WERI-Rb-1 (cell line): ENCODE measurements at places on chromosomes 7 and 10.
A peak's percentile ranks its signal among the peaks of the same experiment; 100 is the strongest.

DNA sequence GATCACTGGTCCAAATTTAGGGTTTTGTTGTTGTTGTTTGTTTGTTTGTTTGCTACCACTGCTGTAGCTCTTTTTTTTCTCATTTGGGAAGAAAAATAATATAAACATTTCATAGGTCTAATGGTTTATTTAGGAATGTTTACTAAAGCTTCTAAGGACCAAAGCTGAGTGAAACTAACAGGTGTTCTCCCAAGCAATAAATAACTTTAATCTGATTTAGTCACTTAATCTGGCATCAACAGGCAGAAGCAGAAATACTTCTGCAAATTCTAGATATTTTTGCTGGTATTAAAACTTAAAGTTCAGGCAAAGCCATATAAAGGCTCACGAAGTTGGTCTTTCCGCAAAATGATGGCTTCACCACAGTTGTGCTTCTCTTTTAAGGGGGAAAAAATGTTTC is 144.5 kb upstream of the YAE1 start:
- DNase-seq: no peak

DNA sequence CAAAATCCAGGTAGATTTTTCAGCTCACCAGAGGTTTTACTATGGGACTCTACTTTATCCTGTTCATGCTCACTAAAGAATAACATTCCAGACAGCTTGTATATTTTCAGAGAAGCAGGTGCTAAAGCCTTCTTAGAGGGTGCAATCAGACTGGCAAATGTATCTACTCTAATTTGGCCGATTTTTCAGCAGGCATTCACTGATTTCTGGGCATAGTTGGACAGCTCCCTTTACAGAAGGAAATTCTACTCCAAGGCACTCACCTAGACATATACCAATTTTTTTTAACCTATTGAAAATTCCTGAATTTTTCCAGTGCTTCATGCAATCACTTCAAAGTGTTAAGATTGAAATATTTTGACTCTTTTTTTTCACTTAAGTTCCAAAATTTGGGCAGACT is 3.8 kb upstream of the CNTNAP2 start:
- no peak for DNase-seq

GRCh38 chr10:131838966-131839742 is 61.7 kb upstream of the PPP2R2D start:
- DNase-seq: no peak

DNA sequence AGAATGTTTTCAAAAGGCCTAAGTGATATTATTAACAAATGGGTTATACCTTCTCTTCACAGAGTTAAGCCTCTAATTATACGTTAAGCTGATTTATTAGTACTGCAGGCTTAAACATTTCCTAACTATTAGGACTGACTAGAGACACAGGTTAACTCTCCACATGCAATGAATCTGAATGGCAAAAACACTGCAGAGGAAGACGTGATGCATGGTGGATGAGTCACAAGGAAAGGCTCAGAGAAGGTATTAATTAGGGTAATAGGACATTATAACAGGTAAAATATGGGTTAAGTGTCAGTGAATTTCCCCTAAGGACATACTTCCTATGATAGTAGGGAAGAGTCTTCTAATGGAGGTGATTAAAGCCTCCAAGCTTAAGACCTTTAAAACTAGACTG is 24.7 kb upstream of the SEM1 start:
- peak; percentile 19 for DNase-seq

- DNase-seq: peak; percentile 80
Measured at GRCh38 chr10:35940141-35941041, 298.3 kb upstream of the FZD8 start.

- no peak for DNase-seq
Measured at GRCh38 chr10:51716981-51717380, 17.6 kb upstream of the CSTF2T start.

DNA sequence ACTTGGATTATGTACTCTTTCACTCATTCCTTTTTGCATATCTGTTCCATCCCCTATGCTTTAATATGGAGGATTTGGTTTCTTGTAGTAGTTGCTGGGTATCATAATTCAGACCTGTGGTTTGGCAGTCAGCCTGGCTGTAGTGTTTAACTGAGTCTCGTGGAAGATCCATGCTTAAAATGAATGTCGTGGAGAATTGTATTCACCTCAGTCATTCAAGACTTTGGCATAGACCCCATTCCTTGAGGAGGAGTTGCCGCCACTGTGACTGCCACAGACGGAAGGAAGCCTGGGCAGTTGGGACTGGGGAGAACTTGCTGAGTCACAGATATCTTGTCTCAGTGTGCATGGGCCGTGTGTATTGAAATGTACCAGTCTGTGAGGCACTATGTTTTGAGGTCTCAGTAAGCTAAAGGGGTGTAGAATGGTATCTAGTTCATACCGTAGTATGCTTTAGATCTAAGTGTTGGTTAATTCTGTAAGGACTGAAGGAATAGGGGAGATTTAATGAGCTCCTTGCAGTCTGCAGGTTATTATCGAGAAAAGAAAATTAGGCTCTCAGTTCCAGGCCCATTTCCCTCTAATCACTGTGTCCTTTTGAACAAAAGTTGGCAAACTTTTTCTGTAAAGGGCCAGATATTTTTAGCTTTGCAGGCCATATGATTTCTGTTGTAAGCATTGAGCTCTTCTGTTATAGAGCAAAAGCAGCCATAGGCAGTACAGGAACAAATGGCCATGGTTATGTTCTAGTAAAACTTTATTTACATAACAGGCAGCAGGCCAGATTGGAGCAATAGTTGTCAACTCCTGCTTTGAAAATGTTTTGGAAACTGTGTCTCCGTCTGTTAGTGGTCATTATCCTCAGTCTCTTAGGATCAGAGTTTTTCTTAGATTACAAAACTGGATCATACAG is 76.8 kb downstream of the TPST1 start:
- no peak for DNase-seq

DNA sequence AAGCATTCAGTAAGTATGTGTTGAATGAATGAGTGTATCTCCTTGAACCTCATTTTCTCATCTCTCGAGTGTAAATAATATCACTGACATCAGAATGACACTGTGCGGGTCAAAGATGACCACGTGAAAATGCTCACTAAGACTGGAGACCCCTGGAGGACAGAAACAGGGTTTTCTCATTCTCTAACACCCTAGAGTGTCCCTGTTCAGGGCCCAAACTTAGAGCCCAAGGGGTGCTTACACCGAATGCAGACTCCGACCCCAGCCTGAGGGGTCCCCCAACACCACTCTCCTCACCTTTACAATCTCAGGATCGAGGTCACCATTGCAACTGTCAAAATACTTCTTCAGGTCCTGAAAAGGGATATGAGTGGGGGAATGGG is 1.4 kb downstream of the CDK5 start:
- no peak for DNase-seq
